Inflammatory macrophage treated with lipopolysaccharide for 1 hour (primary cell): ENCODE measurements at places on chromosomes 7 and 10.
A peak's percentile ranks its signal among the peaks of the same experiment; 100 is the strongest.

- DNase-seq = no peak
Measured at GRCh38 chr7:92375013-92375412, 72.3 kb upstream of the GATAD1 start.

GRCh38 chr7:4610768-4611467, 71.2 kb upstream of the FOXK1 start:
- peak; percentile 86 for DNase-seq

GRCh38 chr10:72127571-72127970, 39.2 kb upstream of the SPOCK2 start:
- no peak for DNase-seq

DNA sequence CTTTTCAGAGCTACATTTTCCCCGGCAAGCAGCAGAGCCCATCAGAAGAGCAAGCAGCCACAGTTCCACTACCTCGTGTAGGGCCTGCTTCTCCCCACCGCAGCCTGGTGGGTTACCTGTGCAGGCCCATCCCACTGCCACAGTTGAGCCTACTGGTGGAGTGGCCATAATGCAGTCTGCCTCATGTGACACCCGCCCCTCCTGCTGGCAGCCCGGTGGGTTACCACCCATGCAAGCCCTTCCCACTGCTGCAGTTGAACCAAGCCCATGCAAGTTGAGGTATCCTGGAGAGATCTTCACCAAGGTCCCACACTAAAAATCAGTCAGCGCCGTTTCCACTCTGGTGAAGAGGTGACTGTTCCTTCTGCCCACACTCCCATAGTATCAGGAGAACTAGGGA, 32.1 kb upstream of the CNNM1 start:
- no peak for DNase-seq

DNA sequence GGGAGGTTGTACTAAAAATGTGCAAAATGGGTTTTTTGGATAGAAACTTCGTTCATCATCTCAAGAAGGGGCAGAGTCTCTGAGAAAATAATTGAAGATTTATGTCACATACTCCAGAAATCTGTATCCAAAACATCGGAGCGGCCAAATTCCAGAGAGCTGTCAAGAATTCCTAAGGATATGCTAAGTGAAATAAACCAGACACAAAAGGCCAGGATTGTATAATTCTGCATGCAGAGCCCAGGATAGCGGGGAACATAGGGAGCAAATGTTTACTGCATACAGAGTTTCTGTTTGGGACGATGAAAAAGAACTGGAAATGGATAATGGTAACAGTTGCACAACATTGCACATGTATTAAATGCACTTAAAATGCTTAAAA, 224.2 kb upstream of the AUTS2 start:
- no peak for DNase-seq

DNA sequence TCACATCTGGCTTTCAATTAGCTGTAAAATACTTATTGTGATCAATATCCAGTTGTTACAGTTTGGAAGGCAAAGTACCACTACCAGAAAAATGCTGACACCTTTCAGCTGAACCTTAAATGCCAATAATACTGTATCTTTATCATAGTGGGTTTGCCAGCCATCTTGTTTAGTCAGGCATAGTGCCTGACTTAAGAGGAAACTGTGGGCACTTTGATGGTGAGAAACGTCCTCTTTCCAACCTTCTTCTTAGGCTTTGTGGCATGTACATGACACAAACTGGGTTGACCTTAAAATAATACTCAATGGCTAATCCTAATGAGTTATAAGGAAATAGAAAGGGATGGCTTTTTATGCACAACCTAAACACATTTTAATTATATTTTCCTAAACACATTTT, 52.3 kb upstream of the PRR15 start:
- no peak for DNase-seq

DNA sequence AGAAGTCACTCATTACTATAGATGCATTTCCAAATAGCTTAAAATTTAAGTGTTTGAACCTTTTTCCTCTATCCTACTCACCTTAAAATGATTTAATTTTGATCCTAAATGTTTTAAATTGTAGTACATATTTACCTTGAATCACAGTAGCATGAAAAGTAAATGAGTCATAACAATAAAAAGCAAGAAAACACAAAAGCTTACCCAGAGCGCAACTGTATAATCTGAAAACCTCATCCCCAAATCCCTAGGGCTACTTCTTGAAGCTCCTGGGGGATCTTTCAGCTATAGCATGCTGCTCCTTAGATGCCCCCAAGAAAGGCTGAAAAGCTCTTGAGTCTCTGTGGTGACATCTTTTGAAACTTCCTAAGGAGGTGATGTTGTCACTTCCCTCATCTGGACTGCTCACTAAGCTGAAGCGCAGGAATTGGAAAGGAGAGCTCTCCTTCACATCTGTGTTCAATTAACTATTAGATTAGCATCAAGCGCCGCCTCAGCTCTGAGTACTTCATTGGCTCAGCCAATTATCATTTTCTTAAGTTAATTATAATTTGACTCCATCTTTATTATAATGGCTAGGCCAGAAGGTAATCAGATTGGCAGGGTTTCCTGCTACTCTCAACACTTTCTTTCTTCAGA, 60.2 kb downstream of the SEMA3E start:
- no peak for DNase-seq

DNA sequence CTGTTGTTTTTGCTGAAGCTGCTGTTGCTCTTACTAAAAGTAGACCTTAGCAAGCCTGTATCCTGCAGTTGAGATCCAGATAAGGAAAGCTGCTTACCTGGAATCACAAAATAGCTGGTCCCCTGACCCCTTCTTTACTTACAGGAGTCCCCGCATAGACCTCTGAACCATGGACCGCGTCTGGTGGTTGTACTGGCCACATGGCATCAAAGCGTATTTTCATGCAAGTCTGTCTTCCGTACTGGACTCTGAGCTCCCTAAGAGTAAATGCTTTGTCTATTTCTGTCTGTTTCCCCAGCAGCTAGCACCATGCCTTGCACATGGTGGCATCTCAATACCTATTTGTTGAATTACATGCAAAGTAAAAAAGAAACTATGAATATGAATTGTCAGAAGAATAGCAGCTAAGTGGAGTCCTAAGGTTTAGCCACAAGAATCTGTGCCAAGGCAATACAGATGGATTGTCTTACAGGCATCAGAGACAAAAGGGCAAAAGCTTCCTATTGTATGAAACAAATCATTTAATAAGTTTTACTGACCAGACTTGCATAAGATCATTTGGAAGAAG, 159.2 kb downstream of the PAXIP1 start:
- no peak for DNase-seq

DNA sequence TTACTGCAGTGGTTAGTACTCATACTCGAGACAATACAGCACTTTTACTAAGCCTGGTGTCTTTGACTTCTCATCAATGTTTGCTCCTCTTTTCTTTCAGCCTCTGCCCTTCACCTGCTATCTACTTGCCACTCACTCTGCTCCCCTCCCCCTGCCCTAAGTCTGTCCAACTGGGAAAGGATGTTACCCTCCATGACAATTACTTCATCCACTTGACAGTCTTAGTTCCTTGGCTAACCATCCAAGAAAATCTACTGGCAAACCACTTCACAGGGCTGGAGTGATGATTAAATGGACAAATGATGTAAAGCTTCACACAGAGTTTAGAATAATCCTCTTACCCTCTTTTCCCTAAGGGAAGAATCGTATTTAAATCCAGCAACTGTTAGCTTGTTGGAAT, 8.2 kb upstream of the DLD start:
- no peak for DNase-seq

DNA sequence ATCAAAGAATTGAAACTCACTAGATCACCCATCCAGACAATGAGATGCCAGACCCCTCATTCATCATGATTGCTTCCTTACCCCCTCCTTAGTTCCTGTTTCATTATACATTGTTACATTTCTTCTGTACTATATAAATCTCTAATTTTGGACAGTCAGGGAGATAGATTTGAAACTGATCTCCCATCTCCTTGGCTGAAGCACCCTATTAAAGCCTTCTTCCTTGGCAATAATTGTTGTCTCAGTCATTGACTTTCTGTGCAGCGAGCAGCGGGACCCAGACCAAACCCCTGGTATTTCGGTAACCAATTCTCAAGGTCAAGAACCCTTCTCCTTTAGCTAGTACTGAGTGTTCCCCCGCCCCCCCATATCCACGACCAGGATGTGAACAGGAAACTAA, 100.2 kb downstream of the ABLIM1 start:
- DNase-seq = no peak

DNA sequence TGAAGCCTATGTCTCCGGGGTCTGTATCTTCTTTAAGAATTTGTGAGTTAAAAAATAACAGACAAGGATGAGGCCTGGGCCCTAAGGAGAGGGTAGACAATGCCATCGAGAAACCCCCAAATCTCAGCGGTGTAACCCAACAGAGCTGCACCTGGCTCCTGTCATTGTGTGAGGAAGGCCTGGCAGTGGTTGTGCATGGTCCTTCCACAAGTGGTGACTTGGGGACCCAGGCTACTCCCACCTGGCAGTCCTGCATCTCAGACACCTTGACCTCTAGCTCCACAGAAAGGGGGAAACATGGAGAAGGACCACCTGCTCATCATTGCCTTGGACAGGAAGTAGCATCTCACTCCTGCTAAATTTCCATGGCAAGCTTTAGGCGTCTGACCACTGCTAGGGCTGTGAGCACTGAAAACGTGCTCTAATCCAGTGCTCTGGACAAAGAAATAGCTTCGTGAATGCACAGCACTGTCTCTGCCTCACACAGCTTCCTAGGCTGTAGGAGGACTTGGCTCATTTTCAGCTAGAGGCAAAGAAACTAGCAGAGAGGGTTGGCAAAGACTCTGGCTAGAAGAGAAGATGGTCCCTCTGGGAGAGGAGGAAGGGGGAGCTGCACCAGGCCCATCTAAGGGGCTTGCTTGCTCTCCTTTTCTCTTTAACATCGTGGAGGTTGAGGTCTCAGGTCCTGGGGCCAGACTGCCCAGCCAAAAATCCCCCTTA, 273.9 kb upstream of the ZMIZ1 start:
- no peak for DNase-seq

DNA sequence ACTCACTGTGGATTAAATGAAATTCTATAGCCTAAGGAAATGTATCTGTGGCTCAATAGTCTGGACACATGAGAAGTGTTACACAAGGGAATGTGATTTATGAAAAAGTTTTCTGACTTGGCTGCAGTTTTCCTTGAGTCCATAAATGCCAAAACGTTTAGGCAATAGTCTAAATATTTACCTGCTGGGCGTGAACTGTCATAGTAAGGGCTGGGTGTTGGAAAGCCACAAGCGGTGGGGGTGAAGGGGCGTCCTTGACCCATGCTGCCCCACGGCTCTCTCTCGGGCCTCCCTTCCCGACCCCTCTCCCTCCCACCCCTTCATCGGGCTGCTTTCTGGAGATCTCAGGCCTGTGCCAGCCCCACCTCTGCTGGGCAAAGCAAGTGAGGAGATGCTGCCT, 223.7 kb downstream of the BUB3 start:
- DNase-seq = no peak

DNA sequence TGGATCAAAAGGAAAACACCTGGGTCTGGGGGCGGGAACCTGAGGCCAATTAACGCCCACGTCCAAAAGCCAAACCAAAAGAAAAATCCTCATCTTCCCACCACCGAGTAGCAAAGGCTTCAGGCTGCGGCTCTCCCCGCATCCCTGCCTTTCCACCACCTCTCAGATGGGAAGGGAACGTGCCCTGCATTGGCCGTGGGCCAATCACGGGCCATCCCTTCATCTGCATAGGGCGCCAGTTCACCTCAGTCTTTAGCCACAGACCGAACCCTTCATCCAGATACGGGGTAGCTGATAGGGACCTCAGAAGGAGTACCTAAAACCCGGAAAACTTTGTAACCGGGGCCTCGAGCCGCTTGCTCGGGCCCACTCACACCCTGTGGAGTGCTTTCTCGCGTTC, 626 bp downstream of the PRPF18 start:
- DNase-seq = no peak

DNA sequence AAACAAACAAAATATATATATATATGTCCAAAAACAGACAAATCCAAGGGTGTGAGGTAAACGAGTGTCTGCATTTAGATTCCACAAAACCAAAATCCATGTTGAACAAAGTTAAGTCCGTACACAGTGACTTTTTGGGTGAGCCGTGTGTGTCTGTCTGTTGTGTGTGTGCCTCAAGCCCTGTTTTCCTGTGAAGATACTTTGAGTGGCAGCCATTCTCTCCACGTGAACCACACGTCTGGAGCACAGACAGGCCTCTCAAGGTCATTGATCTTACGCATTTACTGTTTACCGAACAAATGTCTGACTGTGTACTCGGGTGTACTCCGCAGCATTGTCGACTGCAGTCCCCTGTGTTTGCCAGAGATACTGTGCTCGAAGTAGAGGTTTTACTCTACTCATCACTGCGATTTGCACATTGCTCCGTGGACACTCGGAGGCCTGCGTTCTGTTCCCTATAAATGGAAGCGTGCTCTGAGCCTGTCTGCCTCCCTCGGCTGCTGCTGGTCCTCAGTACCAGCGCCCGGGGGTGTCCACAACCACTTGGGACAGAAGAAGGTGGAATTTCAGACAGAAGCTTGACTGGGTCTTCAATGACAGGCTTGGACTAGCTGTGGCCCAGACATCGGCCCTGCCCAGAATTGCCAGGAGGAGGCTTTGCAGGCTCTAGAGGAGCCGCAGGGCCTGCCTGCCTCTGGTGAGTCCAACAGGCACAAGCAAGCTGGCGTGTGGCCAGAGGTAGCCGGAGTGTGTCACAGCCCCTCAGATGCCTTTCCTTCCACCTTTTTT, 22.1 kb downstream of the CYP17A1 start:
- no peak for DNase-seq

DNA sequence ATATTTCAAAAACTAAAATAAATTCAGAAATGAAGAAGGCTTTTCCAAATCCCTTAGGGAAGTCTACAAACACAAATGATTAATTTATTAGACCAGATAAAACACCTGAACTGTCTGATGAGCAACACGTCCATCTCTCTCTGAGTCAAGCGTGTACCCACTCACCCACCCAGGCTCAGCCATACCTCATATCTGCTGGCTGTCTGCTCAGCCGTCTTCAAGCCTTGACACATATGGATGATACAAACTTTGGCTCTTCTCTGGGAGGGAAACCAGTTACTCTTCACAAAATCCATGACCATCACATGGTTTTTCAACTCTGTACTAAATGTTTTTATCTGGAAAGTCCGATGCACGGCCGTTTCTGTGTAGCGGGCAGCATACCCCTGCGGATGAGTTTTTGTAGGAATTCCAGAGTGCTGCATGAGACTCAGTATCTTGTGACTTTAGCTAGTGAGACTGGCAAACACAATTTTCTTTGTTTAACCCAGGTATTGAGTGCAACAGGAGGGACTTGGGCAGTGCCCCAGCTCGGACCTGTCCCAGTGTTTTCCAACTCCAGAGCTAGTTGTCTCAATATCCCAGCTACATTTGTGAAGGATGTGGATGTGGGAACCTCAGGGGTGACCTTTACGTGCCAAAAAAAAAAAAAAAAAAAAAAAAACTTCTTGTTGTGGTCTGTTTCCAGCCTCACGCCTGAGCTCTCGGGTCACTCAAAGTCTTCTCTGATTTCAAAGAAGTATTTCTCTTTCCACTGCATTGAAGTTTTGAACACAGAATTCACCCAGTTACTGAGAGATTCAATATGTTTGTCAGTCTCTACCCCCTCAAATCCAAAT, at the start of gene C10orf90:
C10orf90 (minus strand) TSS at position 638 of the 839 bp plus-strand sequence; CDS start at position 425, 213 bp downstream.
- no peak for DNase-seq

GRCh38 chr7:80923211-80923612, 4.4 kb upstream of the SEMA3C start:
- DNase-seq = no peak
